Small intestine (tissue), 16 donors: ENCODE measurements at places on chromosomes 16 and 17.

- peak; percentile 92 for DNase-seq
Observed at GRCh38 chr17:40340880-40341807, 23.4 kb downstream of the GJD3 start.

DNA sequence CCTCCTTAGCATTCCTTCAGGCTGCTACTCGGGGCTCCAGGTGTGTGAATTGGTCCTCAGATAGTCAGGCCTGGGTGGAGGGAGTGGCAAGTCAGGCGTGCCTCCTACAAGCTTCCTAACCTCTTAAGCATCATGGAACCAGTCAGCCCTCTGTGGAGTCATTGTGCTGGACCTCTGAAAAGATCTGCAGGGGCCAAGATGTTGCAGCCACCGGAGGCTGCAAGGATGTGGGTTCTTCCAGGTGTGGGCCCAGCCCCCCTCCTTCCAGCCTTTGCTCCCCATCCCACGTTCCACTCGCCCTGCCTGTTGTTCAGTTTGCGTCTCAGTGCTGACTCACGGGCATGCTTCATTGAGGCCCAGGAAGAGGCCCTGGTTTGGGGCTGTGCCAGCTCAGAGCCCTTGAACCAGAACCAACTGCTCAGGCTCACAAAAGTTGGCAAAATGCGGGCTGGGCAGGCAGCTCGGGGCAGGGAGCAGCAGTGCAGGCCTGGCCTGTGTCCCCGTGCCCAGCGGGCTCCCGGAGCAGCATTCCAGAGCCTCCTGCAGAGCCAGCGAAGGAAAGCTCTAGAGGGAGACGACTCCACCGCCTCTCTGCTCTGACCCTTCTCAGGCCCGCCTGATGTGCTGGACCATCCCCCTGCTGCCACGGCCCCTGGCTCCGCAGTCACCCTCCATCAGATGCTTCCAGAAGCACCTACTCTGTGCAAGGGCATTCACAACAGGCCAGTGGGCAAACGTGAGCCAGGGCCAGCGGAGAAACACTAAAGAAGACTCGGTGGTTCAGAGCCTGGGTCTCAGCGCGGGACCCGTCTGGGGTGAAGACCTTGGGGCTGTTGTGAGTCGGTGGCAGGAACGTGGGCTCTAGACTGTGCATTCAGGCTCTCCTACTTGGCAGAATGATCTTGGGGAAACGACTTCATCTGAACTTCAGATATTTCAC lies 7.5 kb downstream of the LDHD start:
- DNase-seq, result peak; percentile 85

DNA sequence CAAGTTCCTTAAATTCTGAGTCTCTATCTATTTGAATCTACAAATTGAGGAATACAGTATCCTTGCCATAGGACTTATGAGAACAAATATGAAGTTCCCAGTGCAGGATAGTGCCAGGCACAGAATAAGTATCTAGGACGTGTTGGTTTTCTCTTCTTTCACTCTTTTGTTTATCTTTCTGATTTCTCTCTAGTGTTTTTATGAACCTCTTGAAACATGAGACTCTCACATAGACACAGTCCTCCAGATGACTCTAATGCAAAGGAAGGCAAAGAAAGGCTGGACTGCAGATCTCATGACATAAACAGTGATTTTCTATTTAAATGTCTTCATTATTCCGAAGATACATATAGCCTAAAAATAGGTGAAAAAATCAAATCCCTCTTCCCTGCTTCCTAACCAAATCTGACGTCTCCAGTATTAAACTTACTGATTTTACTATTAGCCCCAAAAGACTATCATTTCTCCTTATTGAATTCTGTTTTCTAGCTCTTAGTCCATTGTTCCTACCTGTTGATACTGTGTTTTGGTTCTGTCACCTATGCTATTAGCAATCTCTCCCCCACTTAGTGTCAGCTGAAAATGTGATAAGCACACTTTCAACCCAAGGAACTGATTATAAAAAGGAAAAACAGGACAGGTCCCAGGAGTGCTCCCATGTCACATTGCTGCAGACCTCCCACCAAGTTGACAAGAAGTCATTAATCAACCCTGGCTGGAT lies 24.9 kb upstream of the ADAMTS18 start:
- DNase-seq, result no peak

GRCh38 chr16:87542531-87543102 lies 49.8 kb upstream of the ZCCHC14 start:
- DNase-seq, result peak; percentile 30

DNA sequence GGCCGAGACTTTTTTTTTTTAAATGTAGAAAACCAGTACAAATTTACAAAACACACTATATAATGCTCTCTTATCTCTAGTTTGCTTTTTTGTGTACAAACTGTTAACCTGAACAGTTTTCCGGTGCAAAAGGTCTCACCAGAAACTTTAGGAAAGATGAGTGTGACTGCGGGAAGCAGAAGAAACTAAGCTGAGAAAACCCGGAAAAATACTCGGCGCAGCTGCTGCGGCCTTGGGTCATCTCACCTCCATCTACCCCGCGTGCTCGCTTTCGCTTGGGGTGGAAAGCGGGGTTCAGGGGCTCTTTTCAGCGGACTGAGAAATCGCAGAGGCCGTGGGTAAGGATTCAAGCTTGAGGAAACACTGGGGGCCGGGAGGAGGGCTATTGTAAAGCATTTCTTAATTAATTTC lies 1.8 kb downstream of the SALL1 start:
- no peak for DNase-seq

GRCh38 chr17:38334480-38335364 lies 9.0 kb downstream of the GPR179 start:
- no peak for DNase-seq

GRCh38 chr16:70777973-70778406 lies 23.0 kb downstream of the VAC14 start:
- DNase-seq, result no peak

GRCh38 chr17:77677630-77678029 lies 280.9 kb upstream of the TNRC6C start:
- DNase-seq, result no peak

DNA sequence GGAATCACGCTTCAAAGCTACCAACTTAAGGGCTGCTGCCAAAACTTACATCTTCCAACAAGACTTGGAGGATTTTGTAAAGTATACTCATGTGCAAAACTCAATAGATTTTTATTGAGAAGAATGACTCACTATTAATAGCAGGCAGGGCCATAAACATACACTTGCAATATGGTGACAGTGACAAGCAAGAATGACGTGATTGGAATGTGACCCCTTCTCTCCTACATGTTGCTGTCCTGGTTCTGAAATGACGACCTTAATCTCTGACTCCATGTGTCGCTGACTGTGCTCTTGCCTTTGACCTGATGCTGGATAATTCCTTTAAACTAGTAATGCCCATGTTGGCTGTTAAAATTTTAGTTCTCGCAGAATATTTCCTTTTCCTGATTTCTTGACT lies 174.5 kb downstream of the PARN start:
- DNase-seq, result peak; percentile 79

GRCh38 chr16:65525707-65526106 lies 403.8 kb upstream of the CDH11 start:
- DNase-seq, result no peak

DNA sequence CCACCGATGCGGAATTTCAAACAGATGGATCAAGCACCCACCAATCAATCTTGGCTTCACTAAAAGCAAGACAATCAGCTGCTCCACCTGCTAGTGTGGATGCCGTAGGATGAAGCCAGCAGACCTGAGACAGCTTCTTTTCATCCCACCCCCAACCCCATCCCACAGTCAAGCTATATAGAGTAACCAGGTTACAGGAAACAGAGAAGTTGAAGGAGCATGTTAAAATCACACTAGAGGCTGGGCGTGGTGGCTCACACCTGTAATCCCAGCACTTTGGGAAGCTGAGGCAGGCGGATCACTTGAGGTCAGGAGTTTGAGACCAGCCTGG lies 37.7 kb downstream of the CMTM4 start:
- no peak for DNase-seq

GRCh38 chr17:9079461-9080103 lies 58.3 kb downstream of the NTN1 start:
- no peak for DNase-seq

DNA sequence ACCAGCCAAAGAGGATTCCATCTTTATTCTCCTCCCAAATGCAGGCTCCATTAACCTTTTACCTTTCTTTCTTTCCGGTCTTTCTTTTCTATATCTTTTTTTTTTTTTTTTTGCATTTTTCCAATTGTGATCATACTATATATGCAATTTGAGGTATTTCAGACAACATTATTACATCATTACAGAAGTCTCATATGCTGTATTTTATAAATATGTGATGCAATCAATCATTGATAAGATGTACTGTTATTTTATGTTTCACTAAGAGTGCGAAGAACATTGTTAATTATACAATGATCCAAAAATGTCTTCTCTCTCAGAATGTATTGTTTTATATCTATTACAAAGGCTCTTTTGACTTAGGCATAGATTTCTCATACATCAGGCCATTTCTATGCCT lies 683.1 kb downstream of the WWOX start:
- no peak for DNase-seq

DNA sequence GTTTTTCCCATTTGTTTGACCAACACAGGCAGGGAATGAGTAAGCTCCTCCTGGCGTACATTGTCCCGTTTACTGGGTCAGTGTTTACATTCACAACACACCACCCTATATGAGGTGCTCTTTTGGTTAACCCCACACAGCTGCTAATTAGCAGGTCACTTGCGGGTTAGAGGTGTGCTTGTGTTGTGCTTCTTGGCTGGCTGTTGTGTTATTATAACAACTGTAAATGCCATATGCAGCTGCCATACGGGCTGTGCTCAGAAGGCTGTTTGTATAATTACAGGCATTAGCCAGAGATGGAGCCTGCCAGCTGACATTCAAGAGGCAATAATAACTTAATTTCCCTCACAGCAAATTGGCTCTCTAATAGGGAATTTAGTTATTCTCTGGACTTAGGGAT lies 205.1 kb upstream of the ELAC2 start:
- DNase-seq, result peak; percentile 6
